ENCODE measurements at places on chromosomes 3 and 15.

DNA sequence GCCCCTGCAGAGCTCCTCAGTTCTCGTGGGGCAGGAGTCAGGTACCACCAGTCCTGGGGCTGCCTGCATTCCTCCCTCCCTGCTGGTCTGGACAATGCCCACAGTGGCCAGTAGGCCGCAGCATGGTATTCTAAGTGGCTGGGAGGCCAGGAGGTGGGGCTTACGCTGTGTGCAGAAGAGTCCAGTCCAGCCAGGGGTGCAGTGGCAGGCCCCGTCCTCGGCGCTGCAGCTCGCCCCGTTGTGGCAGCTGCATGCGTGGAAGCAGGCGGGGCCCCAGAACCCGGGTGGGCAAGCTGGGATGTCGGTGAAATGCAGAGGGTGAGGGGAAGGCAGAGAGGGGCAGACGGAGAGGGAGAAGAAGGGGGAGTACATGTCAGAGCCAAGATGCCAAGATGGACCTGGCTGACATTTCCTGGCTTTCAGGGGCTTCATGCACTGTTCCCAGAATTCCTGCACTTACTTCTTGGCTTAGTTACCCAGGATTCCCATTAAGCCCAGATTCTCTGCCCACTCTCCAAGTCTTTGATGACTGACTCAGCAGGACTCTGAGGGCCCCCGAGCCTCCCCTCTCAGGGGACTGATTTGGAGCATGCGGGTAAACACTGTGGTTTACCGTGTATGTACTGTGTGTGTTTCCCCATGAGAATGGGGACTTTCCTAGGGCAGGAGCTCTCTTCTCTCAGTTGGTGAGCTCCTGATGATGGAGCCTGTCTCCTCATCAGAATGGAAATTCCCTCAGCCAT is 47.5 kb downstream of the RAB11A start:
- DNase-seq: no peak

DNA sequence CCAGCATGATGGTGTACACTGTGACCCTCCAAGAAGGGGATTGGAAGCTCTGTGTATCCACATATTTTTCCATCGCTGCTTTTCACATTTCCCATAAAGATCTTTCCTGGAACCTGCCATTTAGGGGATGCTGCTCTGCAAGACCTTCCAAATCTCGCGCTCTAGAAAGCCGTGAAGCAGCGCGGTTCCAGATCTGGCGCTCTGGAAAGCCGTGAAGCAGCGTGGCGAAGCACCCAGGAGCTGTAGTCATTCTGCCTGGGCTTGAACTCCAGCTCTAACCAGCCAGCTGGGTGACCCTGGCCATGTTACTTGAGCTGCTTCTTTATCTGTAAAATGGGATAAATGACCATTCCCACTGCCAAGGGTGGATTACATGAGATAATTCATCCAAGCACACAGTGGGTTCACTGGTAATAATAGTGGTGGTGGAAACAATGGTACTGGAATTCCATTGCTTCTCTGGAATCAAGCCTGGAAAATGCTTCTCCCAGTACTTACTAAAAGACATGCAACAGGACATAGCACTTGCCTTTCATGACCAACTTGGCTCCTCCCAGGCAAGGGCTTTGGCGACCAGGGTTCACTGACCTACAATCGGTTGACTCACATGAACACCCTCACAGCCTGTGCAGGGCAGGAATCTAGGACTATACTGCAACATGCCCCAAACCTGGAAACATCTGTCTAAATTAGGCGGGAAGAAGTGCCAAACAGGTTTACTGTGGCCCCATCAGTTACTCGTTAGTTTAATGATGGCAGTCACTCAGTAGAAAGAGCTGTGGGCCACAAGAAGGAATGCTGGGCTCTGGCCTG is 70.7 kb downstream of the XXYLT1 start:
- no peak for DNase-seq

- DNase-seq: no peak
These were observed 660 bp downstream of the ZNF106 start for GRCh38 chr15:42490291-42490670.

- no peak for DNase-seq
These were observed 17.6 kb downstream of the GALK2 start for GRCh38 chr15:49187549-49188245.

GRCh38 chr3:66472313-66473134 is 28.3 kb downstream of the LRIG1 start:
- no peak for DNase-seq

- DNase-seq: no peak
These were observed 343.7 kb downstream of the EPHB1 start for GRCh38 chr3:135138776-135139175.

- DNase-seq: no peak
These were observed 47.2 kb downstream of the CD86 start for GRCh38 chr3:122102191-122102935.

- DNase-seq: no peak
These were observed 233.3 kb downstream of the TIGIT start for GRCh38 chr3:114527036-114527644.

DNA sequence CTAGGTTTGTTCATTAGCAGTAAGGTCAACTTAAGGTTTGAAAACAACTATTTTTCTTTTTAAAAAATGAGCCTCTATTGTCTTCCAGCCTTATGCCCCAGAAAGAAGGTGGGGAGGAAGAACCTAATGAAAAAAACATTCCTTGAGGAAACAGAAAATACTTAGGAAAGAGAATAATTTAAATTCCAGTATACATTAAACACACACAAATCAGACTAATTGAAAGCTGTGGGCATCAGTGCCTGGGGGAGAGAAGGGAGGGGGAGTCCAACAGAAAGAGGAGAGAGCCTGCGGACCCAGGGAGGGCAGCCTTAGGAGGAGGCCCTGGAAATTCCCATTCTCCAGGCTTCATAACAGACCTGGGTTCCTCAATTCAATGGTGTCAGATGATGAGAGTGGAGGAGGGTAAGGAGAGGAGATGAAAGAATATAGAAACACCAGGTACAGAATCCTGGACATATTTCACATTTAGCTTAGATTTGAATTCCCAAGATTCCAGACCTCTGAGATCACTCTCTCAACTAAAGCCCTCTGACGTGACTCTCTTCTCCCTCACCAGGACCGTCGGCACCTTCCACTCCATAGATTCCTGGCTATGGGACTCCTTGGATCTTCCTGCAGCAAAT is 320.5 kb upstream of the UMPS start:
- DNase-seq: no peak

GRCh38 chr15:32649342-32649741 is 7.8 kb downstream of the SCG5 start:
- DNase-seq: no peak

DNA sequence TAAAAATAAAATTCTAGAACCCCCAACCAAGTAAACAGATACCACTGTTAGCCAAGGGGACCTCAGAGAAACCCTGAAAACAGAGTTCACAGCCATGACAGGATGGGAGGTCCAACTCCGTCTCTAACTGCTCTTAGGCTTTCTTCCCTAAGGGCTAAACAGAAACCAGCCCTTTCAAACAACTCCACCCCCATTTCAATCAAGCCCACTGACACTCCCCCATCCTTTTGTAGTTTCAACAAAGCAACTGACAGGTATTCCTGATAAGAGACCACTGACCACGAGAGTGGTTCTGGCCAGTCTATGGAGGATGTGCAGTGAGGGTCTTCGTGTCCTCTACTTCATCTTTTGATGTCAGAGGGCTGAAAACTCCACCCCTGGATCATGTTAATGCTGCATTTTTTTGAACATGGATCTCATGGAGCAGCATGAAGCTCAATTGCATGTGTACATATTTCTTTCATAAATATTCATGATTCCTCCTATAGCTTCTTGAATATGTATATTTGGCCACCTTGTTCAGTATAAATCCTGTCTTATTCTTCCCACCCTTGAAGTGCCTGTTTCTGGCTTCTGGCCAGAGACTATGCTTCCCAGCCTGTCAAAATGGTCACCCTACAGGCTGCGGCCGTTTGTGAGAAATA is 222.6 kb downstream of the OSBPL10 start:
- no peak for DNase-seq

- DNase-seq: no peak
These were observed 71.9 kb downstream of the ARNT2 start for GRCh38 chr15:80476036-80476435.

GRCh38 chr3:181722156-181722555 is 10.4 kb downstream of the SOX2 start:
- no peak for DNase-seq

DNA sequence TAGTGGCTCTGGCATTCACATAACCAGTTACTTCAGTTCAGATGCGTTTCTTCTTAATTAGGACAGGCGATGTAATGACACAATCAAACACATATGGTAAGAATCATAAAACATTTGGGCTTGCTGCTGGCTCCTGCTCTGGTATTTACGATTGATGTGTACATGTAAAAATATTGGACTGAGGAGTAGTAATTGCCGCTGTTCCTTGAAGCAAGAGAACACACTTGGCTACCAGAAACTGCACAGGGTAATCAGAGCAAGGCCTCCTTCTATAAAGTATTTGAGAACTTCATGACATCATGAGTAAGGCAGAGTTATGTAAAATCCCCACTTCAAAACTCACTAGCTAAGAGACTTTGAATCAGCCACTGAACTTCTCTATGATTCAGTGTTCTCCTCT is 158.1 kb downstream of the SSR3 start:
- DNase-seq: no peak

- DNase-seq: no peak
These were observed 37.2 kb downstream of the PSTPIP1 start for GRCh38 chr15:77032052-77032646.

DNA sequence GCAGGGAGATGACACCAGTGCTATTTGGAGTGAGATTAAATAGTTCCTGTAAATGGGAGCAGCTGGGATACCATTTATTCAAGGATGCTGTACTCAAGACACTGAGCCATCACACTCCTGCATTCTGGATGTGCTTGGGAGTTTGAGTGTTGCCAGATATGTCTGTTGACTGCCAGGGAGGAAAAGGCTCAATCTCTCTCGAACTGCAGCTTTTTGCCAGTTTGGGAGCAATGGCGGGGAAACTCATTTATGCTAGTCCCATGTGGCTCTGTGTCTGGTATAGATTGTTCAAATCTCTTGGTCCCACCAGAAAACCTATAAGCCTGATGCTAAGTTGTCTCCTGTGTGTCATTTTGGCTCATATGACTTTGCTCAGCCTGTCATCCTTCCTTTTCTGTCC is 363.6 kb downstream of the WDR72 start:
- DNase-seq: no peak

DNA sequence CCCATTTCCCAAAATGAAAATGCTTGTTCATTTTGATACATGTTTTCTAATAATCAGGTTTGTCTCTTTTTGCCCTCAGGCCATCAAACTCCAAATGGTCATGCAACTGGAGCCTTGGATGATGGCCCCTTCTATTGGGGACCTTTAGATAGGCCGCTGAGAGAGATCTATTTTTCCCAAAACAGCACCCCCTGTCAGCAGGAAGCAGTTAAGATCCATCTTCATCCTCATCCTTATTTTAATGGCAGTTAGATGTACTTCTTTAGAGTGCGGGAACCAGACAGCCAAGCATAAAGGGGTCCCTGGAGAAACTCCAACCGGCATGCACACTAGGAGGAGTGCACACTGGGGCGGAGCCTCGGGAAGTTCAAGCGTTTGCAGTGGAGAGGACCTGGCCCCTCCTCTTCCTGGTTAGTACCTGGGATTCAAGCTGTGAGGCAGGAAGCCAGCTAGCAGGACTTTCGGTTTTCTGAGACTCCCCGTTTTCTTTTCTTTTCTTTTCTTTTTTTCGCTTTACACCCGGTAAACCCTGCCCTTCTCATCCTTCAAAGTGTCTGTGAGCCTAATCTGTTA is 31.9 kb upstream of the STRIT1 start:
- DNase-seq: no peak

DNA sequence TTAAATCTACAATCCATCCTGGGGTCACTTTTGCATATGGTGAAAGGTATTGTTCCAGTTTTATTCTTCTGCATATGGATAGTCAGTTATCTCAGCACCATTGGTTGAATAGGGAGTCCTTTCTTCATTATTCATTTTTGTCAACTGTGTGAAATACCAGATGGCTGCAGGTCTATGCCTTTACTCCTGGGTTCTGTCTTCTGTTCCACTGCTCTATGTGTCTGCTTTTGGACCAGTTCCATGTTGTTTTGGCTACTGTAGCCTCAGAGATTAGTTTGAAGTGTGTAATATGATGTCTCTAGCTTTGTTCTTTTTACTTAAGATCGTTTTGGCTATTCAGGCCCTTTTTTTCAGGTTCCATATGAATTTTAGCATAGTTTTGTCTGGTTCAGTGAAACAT is 795.8 kb downstream of the OTOL1 start:
- no peak for DNase-seq

- no peak for DNase-seq
These were observed 16.8 kb downstream of the ATG7 start for GRCh38 chr3:11288786-11289637.

DNA sequence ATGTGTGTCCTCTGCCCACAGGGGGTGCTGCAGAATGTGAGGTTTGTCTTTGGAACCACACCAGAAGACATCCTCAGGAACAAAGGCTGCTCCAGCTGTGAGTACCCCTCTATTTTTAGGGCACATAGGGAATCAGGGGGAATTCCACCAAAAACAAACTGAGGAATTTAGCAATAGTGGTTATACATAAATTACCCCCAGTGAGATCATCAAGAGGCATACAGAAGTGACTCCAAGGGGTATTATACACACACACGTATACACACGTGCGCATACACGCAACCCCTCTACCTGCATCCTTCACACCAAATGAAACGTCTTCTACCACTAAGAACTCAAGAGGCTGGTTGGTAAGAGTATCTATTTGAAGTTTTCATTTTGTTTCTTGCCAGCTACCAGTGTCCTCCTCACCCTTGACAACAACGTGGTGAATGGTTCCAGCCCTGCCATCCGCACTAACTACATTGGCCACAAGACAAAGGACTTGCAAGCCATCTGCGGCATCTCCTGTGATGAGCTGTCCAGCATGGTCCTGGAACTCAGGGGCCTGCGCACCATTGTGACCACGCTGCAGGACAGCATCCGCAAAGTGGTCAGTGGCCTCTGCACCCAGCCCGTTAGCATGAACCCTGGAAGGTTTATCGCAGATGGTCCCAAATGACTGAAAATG is 2.9 kb downstream of the THBS1 start:
- DNase-seq: no peak

DNA sequence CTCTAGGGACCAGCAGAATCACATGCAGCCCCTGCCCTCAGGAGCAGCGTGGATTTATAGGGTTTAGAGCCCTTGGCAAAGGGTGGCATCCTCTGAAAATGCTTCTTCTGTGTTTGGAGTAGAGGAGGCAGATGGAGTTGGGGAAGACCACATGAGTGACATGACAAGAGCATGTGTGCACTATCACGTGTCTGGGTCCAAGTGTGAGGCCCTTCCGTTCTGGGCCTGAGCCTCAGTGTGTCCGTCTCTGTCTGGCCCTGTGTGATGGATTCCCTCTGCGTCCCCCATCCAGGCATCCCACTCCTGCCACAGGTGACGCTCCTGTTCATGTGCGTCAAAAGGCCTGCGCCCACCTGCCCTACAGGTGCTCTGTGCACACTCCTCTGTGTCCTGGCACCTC is 30.1 kb downstream of the FGD5 start:
- DNase-seq: no peak

DNA sequence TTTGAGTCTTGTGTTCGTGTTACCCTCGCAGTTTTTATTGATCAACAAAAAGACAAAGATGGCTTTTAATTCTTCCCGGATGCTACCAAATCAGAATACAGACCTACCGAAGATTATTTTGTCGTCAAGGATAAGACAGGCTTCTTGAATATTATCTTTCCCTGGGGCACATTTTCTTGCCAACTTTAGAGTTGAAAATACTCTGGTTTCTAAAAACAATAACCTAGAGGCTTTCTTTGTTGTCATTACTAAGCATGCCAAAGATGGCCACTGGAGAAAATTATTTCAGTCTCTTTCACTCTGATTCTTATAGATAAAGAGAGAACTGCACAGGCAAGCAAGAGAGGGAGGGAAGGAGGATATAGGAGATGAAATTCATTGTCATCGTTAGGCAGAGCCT is 33.9 kb downstream of the OXNAD1 start:
- no peak for DNase-seq
